ENCODE measurements at places on chromosomes 5 and 9. TPM values are rescaled to one million over a fixed set of nuclear protein-coding genes. Genes with fewer than 3 reads are reported as not detected.

CDHR2 gene
- total RNA-seq: 1.6 TPM

PLPP7 gene
- not detected for total RNA-seq

ZNF354B gene
- total RNA-seq: 15.2 TPM

CDH18 gene
- total RNA-seq: not detected

PHYHD1 gene
- 0.63 TPM for total RNA-seq

CCNH gene
- 67.3 TPM for total RNA-seq

CD14 gene
- 0.56 TPM for total RNA-seq

TAF11L3 gene
- not detected for total RNA-seq

DNA sequence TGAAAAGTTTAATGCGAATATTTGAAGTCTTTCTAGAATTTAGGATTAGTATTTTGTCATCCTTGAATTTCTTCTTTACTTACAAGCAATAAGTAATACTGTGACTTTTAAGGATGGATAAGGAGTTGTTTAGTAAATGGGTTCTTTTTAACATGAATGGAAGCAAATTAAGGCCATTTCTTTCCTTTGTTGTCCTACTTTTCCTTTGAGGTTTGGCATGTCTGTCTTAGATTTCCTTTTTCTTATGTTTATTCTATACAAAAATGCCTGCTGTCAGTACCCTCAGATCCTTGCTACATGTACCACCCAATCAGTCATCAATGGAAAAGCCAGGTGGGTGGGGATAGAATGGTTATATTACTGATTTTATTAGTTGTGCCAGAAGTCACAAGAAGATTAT is 10.2 kb downstream of the STX17 start:
- H3K36me3 ChIP-seq: peaks cover 53% of the 10 kb centered on the region
- no peak for DNase-seq
- no peak overlapping the region for H3K27ac ChIP-seq
- no peaks in the 10 kb centered on the region for H3K27me3 ChIP-seq

GRCh38 chr9:15289603-15290002 is 17.4 kb downstream of the TTC39B start:
- peaks cover 23% of the 10 kb centered on the region for H3K4me1 ChIP-seq
- H3K27ac ChIP-seq: no peak overlapping the region
- DNase-seq: no peak

DNA sequence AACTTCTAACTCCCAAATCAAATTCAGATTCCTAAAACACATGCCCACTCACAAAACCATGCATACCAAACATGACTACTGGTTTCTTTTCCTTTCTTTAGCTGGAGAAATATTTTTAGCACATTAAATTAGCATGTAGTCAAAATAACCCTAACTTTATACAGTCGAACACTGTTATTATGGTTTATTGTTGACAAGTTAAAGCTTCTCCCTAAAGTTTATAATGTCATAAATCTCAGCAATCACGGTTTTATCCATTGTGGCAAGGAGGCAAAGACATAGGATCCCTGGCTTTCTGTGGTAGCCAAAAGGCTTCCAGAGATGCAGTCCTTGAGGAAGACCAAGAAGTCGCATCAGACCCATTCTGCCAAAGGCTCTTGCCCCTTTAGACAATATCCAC is 27.5 kb downstream of the ARL15 start:
- no peak overlapping the region for H3K27ac ChIP-seq
- H3K36me3 ChIP-seq: peaks cover 11% of the 10 kb centered on the region
- H3K27me3 ChIP-seq: no peaks in the 10 kb centered on the region
- peaks cover 6% of the 10 kb centered on the region for H3K4me1 ChIP-seq
- no peak overlapping the region for H3K4me3 ChIP-seq

DNA sequence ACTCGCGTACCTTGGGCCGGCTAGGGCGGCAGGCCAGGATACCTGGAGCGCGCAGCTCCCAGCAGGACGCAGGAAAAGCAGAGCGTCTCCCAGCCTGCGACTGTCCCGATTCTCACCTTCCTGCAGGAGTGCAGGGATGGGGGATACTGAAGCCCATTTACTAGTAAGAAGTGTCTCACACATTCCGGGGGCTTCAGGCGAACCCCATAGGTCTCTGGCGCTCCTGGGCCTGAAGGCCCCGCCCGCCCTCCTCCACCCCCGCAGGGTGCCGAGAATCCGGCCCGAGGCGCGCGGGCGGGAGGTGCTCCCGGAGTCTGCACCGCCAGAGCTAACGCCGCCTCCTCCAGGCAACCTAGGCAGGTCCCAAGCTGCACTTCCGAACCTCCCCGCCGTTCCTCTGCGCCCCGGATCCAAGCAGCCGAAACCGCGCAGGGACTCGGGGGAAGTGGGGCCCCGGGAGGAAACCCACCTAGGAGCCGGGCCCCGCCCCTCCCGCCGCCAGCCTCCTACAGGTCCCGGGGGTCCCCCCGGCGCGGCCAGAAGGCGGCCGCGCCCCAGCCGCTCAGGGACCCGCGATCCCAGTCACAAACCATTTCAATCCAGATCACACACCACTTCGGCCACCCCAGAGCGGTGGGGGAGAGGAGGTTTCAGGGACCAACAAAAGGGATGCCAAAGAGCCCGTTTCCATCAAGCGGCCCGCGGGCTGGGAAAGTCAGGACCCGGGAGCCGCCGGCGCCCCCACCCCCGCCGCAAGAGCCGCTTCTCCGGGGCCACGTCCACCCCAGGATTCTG is 1.2 kb downstream of the ROR2 start:
- DNase-seq: peak; percentile 67
- H3K27ac ChIP-seq: no peak overlapping the region
- H3K4me3 ChIP-seq: peak overlapping the region; percentile 51
- peaks cover 81% of the 10 kb centered on the region for H3K27me3 ChIP-seq
